ENCODE measurements at places on chromosomes 13 and 19.
A peak's percentile ranks its signal among the peaks of the same experiment; 100 is the strongest.

GRCh38 chr13:85828094-85828684 lies 29.0 kb upstream of the SLITRK6 start:
- DNase-seq: peak; percentile 13

- no peak for DNase-seq
Measured at GRCh38 chr19:7263521-7263920, 30.7 kb downstream of the INSR start.

- no peak for DNase-seq
Measured at GRCh38 chr13:80036845-80037504, 304.0 kb downstream of the SPRY2 start.

GRCh38 chr13:21957833-21958232 lies 287.0 kb downstream of the FGF9 start:
- DNase-seq: no peak

DNA sequence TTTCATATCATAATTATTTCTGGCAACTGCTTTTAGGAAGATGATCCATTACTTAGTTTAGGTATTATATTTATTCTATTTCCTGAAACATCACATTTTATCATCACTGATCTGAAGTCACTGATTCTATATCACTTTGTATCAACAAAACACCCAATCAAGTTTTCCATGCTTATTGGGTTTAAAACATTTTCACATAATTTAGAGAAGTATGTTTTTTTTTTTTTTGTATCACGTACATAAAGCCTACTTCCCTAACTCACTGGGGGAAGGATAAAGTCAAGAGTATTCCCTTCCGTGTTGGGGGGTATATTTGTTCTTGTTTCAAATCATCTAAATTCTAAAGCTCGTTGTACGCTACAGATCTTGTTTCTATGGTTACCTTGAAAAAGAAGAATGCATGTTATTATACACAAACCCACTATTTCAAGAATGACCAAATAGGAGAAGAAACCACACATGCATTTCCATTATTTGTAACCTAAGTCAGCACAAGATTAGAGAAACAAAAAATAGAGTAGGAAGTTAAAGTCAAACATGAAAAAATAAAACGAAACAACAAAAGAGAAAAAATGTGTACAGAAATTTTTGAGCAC lies 637.2 kb upstream of the MIR17HG start:
- DNase-seq: no peak

GRCh38 chr13:109836629-109837607 lies 50.5 kb upstream of the IRS2 start:
- no peak for DNase-seq

DNA sequence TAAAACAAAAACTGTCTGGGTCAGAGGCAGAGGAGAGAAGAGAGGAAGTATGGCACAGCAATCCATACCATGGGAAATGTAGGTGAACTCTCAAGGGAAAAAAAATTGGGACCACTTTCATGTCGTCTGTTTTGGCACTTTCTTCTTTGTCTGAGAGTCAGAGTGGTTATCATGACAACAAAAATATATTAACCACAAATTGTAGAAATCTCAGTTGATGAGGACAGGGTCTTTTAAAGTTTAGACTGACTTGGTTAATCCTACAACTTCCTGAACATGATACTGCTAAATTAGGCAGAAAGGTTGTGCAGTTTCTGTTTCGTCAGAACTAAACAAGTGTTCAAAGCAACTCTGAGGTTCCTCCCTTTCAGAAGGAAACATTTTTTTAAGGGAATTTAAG lies 15.2 kb downstream of the KLF5 start:
- DNase-seq: no peak

DNA sequence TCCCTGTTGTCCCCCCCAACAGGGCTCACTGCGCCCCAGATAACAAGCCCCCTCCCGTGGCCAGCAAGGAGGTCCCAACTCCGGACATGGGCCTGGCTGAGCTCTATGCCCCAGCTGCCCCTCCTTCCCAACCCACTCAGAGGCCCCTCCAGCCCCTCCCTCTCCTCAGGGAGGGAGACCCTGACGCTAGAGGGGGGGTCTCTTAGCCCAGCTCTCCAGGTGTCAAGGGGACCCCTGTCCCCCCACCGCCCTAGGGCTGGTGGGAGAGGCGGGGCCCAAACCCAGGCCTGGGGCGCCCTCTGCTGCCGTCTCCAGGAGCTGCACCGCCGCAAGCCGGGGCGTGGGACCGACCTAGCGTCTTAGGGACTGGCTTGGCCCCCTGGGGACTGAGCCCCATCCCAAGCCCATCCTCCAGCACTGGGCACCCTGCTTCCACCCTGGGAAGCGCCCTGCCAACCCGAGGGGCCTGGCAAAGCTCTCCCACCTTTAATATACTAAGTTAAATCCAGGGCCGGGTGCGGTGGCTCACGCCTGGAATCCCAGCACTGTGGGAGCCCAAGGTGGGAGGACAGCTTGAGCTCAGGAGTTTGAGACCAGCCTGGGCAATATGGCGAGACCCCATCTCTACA lies 1.4 kb downstream of the GRIN3B start:
- DNase-seq: peak; percentile 46

GRCh38 chr19:5578097-5578846 lies 10.5 kb upstream of the TINCR start:
- peak; percentile 62 for DNase-seq

DNA sequence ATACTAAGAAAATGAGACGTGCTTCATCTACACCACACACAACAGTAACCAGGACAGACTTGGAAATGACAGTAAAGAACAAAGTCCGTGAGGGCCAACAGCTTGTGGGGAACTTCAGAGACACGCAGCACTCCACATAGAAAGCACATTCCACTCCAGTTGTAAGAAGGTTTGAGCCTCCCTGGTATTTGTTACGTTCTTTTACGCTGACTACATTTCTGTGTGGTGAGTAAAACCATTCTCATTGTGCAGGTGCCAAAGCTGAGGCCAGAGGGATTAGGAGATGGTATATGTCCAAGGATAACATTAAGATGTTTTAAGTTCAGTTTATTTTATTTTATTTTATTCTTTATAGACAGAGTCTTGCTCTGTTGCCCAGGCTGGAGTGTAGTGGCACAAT lies 1189.9 kb downstream of the UQCRFS1 start:
- DNase-seq: no peak

DNA sequence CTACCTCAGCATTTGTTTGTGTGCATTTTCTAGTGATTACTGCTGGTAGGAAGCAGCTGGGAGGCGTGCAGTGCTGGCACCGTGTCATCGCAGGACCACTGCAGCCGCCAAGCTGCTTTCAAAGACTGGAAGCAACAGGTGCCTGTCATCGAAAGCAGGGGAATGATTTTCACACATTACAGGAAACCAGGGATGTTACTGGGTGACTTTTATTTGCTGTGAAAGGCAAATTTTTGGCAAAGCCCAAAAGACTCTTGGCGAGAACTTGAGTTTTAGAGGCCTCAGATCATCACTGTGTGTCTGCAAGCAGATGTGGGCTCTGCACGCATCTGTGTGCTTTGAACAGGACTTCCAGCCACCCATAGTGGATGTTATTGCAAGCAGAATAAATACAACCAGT lies 176.4 kb downstream of the FLT1 start:
- DNase-seq: no peak

GRCh38 chr13:113443991-113444390 lies 9.3 kb downstream of the ADPRHL1 start:
- DNase-seq: no peak

GRCh38 chr19:29708554-29709439 lies 6.3 kb downstream of the C19orf12 start:
- no peak for DNase-seq

- peak; percentile 38 for DNase-seq
Measured at GRCh38 chr19:19461671-19462622, 53.4 kb downstream of the TSSK6 start.

- no peak for DNase-seq
Measured at GRCh38 chr13:93216122-93216521, 10.5 kb upstream of the GPC6 start.

DNA sequence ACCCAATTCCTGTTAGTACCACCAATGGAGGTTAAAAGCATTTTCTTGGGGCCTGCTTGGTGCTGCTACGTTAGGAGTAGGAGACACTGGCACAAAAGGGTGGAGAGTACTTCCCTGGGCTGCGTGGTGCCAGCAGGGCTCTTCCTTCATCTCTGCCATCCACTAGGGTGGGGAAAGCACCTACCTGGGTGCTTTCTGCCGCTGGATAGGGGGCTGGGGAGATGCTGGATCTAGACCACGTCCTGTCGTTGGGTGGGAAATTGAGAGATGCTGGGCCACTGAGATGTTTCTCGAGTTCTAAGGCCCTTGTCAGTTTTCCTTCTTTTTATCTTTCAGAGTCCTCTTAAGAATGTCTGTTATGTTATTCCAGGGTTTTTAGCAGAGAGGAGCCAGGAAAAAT lies 6.7 kb upstream of the FCGBP start:
- DNase-seq: no peak

- DNase-seq: no peak
Measured at GRCh38 chr19:38093587-38093986, 130.4 kb downstream of the DPF1 start.

DNA sequence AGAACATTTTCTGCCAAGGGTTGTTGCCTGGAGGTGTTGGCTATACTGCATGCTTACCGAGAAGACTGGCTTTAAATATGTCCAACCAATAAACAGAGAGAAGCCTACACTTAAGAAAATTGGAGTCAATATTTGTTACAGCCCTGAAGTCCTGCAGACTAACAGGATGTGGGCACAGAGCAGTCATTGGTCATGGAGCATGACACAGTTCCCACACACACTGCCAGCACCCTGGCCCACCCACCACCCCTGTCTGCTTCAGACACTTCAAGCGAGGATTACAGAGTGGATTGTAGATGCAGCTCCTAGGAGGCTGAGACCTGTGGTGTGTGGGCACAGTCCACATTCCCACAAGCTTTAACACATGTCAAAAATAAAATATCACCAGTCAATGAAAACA lies 21.0 kb upstream of the SERP2 start:
- DNase-seq: no peak

- DNase-seq: no peak
Measured at GRCh38 chr13:45897562-45897961, 46.0 kb upstream of the SIAH3 start.

GRCh38 chr19:51016798-51017683 lies 2.5 kb downstream of the KLK10 start:
- DNase-seq: no peak

DNA sequence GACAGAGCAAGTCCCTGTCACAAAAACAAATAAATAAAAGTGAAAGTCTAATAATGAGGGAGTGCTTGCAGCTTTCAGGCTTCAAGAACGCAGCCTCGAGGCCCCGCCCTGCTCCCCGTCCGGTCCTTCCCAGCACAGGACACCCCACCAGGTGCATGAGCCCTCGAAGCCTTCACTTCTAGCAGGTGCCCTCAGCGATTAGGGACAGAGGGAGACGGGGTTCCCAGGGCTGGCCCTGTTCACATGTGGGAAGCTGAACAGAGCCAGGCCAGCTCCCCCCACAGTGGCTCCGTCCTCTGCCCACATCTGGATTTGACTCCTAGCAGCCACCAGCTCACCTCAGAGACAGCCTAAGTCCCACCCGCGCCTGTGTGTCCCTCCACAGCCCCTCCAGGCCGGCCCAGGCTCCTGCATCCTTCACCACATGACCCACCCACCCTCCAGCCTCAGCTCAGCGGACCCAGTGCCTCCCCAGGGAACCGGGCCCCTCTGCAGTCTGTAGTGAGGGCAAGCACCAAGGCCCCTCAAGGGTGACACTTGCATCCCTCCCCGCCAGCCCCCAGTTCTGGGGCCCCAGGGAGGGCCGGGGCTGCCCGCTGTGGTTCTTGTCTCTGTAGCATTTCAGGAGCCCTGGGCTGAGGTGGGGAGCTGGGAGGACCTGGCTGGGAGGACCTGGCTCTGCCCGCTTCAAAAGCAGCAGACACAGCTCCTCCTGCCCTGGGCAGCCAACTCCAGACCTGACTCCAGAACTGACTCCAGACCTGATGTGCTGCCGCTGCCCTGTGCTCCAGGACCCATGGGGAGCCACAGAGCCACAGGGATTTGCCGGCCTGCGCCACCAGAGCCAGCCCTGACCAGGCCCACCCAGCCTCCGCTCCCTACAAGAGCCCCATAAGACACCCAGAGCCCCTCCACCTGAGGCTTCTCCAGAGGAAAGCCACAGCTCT lies 27.2 kb downstream of the GPX4 start:
- peak; percentile 39 for DNase-seq

DNA sequence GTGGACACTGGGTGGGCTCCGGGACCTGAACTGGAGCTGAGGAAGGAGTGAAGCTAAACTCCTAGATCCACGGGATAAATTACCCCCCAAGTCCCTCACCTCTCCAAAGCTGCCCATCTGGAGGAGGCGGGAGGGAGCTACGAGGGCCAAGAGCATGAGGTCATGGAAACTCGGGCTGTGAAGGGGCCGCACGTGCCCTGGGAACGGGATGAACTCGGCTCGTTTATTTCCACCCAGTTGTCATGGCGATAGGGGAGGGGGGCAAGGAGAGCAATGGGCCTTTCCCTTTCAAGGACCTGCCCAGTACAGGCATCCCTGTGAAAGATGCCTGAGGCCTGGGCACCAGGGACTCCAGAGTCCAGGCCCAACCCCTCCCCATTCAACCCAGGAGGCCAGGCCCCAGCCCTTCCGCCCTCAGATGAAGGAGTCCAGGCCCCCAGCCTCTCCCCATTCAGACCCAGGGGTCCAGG lies 3.8 kb downstream of the PPP1R12C start:
- DNase-seq: peak; percentile 95

- no peak for DNase-seq
Measured at GRCh38 chr13:22468824-22469223, 712.0 kb upstream of the SGCG start.

- DNase-seq: peak; percentile 43
Measured at GRCh38 chr19:48393559-48394330, at the start of gene GRIN2D. Gene GRIN2D, plus strand, starts transcription at chr19:48393668. Its CDS starts 4,725 bp downstream, at chr19:48398393.

- DNase-seq: no peak
Measured at GRCh38 chr13:71540098-71540497, 326.9 kb downstream of the DACH1 start.

- no peak for DNase-seq
Measured at GRCh38 chr13:113775451-113776145, 16.6 kb downstream of the TMEM255B start.

- DNase-seq: peak; percentile 81
Measured at GRCh38 chr19:5889288-5889971, 14.2 kb downstream of the NDUFA11 start.

DNA sequence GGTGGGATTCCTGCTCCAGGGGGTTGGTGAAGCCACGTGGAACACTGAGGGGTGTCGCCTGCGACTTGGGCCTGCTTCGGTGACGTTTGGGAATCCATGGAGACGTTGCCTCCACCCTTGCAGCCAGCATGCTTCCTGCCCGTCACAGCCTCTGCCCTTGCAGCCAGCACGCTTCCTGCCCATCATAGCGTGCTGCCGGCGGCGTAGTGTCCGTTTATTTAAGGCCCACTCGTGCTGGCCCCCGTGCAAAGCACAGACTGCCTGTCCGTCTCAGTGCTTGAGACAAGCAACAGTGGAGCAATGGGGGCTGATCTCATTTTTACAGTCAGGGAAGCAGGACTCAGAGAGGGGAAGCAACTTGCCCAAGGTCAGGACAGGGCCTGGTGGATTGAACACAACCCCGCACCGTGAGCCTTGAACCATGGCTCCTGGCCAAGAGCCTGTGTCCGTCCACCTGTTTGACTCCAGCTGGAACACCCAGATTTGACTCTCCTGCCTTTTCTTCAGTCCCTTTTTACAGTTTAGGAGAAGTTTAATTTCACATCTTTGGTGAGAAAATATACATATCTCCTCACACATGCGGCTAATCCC lies 149.6 kb downstream of the TEX29 start:
- no peak for DNase-seq

GRCh38 chr19:46069806-46070341 lies 29.1 kb upstream of the IGFL4 start:
- peak; percentile 88 for DNase-seq

GRCh38 chr13:90443268-90443667 lies 904.2 kb upstream of the MIR17HG start:
- peak; percentile 18 for DNase-seq

- no peak for DNase-seq
Measured at GRCh38 chr13:80469105-80469852, 128.4 kb upstream of the SPRY2 start.

- DNase-seq: no peak
Measured at GRCh38 chr19:690203-690602, 5.0 kb downstream of the PRSS57 start.
